ENCODE measurements at places on chromosomes 1 and 21.

- no peak for DNase-seq
Observed at GRCh38 chr1:224859651-224860050, 69.8 kb upstream of the DNAH14 start.

GRCh38 chr1:218658269-218658668, 313.1 kb downstream of the TGFB2 start:
- no peak for DNase-seq

- DNase-seq, result peak; percentile 41
Observed at GRCh38 chr1:37478451-37478881, 4.1 kb downstream of the ZC3H12A start.

DNA sequence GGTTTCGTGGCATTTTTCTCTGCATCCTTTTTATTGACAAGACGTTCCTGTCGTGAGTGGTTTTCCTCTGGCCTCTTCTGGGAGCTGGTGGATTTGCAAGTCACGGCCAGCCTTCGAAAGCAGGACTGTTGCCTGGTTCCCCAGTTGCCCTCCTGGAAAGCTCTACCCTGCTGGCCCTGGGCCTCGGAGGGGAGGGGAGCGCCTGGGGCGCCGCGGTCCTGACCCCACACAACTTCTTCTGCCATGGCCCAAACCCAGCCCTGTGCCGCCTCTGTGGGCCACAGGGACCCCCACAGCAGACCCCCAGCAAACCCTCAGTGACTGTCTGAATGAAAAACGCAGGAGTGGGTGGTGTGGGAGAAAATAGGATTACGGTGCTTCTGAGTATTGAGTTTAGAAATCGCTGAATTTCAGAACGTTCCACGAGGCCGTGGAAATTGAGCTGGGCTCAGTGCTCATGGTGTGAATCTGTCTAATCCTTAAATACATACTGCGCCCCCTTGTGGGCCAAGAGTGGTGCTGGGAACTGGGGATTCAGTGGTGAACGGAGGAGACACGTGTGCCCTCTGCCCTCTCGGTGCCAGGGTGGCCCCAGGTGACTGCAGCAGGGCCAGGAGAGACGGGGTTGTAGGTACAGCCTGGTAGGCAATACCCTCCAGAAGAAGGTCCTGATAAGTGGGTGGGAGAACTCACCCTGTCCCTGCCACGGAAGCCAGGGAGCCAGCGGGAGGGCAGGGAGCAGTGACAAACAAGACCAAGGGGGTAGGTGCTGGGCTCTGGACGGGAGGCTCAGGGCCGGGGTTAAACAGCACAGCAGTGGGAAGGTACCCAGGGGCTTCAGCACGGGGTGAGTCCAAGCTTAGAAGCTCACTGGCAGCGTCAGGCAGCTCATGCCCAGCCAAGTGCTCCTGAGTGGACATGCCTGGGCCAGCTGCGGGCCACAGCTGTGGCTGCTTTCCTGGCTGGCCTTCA, 101.2 kb upstream of the COL6A1 start:
- DNase-seq, result peak; percentile 76

- peak; percentile 72 for DNase-seq
Observed at GRCh38 chr1:206699626-206700025, 14.9 kb downstream of the MAPKAPK2 start.

DNA sequence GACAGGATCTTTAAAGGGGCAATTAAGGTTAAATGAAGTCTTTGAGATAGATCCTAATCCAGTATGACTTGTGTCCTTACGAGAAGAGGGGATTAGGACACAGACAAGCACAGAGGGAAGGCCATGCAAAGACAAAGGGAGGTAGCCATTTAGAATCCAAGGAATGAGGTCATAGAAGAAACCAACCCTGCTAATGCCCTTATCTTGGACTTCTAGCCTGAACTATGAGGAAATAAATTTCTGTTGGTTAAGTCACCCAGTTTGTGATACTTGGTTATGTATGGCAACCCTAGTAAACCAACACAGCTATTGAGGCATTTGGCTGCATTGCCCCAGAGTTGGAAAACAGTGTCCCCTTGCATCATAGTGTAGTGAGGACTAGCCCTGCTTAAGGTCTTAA, 121.3 kb downstream of the MAST2 start:
- no peak for DNase-seq

DNA sequence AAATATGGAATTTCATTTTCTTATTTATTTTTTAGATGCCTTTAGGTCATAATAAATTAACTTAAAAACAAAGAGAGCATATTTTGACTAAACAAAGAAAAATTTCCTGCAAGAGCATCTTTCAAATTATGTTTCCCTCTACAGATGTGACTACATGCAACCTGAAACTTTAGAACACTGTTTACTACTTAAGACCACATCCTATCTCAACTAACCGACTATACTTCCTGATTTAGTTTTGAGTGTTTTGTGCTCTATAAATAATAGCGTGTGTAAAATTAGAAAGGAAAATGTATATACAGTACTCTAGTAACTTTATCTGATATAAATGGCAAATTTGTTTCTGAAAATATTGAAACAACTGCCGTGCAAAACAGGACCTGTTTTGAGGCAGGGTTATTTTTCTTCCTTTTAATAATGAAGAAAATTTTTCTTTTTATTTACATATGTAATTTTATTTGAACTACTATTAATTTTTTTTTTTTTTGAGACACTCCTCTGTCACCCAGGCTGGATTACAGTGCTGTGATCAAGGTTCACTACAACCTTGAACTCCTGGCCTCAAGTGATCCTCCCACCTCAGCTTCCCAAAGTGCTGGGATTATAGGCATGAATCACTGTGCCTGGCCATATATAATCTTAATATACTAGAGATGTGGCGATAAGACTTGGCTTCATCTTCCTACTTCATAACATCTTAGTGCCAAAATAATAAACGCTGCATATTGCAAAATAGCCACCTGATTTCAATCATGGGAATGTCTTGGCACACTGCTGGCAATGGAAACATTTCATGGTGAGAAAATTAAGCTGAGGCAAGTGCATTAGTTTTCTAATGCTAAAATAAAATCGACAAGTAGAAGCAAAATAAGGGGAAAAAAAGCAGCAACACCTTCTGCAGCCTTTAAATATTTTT, 12.3 kb downstream of the ZRANB2 start:
- no peak for DNase-seq

DNA sequence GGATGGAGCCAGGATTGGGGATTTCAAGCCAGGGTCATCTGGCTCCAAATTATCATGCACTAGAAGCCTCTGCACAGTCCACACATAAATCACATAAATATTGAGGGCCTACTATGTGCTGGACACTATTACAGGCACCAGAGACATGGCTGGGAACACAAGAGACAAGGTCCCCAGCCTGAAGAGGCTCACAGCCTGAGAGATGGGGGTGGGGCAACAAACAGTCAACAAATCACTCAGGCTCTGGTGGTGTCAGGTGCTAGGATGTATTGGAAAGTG, 41.6 kb upstream of the LAPTM5 start:
- no peak for DNase-seq

DNA sequence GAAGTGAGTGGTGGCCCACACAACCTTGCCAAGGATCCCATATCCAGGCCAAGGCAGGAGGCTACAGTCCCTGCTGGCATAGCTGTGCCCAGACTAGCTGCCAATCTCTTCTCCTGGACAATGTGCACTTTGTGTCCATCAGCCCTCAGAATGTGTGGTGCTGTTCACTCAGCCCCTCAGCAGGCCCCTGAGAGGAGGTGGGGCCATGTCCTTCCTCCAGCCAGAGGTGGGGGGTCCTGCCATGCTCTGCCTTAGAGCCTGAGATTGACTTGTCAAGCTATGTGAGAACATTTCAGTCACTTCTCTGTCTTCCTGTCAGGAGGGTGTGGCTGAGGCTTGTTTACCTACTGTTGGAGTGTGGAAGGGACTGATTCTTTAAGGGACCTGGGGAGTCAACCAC, 1.4 kb downstream of the NCF2 start:
- no peak for DNase-seq

DNA sequence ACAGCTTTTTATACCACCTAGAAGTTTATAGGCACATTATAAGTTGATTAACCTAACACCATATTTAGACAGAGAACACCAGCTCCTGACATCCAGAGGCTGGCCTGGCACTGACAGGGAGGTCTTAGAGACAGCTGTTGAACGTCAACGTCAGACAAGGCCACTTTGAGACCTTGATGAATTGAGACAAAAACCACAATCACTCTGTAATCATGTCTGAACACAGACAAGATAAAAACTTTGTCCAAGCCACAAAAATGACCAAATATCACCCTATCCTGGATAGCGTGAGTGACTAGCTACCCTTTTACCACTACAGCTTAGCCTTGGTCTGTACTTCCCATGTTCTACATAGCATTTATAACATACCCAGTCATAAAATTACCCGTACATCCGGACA, 403.6 kb upstream of the CHRM3 start:
- DNase-seq, result no peak

- peak; percentile 18 for DNase-seq
Observed at GRCh38 chr21:41425954-41426675, at the start of gene MX1. MX1 (plus strand) TSS chr21:41426239; CDS start chr21:41432071, 5,832 bp downstream.

DNA sequence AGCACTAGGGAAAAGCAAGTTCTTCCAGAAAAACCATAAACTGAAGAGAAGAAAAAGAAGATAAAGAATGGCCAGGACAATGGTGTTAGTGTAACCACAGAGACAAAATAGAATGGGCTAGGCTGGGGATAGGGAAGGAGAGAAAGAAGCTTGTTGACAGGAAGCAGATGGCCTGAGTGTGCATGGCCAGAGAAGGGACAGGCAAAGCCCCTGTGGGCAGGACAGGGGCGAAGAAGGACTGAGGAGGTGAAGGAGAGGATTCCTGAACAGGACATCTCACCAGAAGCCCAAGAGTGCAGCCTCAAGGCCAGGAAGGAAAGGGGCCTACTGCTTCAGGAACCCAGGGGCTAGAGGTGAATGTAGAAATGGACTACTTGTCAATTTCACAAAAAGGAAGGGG, 29.3 kb downstream of the IQGAP3 start:
- DNase-seq, result no peak

Measured in HL-60 (cell line).